Fibroblast of villous mesenchyme (primary cell): ENCODE measurements at places on chromosomes 7 and 10.

DNA sequence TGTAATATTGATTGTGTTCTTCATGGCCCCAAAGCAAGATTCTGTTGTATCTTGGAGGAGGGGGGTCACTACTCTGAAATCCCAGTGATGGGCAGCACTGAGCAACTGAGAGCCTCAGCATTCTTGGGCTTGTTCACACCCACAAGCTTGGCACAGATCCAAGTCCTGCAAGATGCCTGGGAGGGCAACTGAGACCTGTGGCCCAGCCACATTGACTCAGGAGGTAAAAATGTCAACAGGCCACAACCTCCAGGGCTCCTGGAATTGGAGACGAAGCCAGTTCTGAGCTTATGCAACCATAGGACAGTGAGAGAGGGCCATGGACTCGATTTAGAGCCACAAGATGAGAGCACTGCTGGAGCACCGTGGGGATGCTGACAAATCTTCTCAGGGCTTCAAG, 3.1 kb upstream of the DOCK1 start:
- peak; percentile 84 for DNase-seq

GRCh38 chr7:5666361-5666760, 115.1 kb downstream of the RNF216 start:
- DNase-seq, result no peak

DNA sequence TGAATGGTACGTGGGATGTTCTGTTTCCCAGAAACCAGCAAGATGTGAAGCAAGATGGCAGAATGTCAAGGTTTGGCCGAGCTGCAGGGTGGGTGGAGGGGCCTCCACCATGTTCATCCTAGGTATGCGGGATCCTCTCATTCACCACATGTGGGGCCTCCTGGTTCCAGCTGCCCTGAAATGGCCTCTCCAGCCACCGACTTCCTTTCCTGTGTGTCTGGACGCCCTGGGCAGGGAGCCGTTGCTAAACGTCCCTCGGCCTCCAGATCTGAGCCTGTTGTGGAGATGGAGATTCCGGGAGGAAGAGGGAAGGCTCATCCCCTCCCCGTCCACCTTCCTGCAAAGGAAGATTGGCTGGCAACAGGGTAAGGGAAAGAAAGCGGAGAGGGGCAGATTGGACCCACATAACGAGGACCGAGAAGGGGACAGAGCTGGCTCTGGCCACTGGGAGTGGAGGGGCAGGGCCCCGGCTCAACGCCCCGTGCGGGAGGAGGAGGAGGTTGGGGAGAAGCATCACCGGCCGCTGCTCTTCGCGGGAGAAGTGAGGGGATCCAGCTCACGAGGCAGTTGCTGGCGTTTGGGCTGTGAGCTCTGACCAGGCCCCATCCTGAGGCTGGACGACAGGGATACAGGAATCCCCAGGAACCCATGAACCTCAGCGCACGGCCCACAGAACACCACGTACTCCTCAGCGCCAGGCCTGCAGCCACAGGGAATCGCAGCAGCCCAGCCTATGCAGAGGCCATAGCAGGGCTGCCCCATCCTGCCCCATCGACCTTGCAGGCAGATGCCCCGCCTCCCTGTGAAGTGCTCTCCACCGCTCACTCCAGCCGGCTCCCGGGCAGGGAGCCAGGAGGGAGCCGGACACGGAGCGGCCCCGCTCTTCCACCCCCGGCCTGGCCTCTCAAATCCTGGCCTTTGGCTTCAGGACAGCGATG, 98.3 kb downstream of the FOXL3 start:
- DNase-seq, result no peak

DNA sequence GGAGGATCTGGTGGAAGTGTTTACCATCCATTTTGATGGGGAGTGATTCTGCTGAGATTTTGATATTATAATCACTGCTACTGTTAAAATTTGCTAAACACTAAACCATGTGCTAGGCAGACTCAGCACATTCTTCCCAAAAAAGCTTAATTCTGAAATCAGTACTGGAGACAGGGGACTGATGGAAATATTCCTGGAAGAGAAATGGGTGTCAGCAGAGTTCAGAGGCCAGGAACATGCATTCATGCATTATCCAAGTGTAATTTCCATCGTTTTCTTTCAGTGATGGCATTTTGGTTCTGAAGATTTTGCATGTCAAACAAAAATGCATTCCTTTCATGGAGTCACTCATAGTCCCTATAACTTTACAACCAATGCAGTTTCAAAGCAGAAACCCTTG, 79.0 kb downstream of the CDCA7L start:
- DNase-seq, result no peak

DNA sequence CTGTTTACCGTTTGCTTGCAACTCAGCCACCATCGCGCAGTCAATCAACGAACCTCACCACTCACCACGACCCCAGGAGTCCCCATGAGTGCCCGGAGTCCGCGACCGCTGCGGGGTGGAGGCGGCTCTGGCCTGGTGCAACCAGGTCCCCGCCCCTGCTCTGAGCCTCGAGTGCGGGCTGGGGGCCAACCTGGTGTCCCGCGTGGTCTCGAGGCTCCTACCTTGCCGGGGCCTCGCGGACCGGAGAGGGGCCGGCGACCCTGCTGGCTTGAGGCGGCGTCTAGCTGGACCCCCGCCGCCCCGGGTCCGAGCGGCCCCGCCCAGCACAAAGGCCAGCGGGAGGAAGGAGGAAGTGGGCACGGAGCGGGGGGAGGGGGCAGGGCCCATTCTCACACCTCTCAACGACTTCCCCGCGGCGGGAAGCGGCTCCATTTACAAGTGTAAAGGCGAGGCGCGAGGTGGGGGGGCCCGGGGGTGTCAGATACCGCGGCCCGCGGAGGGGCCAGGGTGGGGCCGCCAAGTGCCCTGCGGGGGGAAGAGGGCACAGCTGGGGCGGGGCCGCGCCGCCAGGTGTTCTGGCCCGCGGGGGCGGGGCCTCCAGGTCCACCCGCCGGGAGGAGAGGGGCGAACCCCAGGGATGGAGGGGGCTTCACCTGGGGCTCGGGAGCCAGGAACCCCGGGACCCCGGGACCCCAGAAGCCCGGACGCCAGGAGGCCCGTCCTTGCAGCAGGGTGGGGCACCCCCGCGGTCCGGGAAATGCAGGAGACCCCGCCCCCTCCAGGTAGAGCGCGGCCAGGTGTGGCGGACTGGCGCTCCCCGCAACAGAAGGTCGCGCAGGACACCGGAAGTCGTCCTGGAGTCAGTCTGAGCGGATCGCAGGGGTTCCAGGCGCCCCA, 8.6 kb downstream of the CTBP2 start:
- DNase-seq, result no peak

GRCh38 chr10:80436446-80437098, 17.5 kb upstream of the TSPAN14 start:
- no peak for DNase-seq

DNA sequence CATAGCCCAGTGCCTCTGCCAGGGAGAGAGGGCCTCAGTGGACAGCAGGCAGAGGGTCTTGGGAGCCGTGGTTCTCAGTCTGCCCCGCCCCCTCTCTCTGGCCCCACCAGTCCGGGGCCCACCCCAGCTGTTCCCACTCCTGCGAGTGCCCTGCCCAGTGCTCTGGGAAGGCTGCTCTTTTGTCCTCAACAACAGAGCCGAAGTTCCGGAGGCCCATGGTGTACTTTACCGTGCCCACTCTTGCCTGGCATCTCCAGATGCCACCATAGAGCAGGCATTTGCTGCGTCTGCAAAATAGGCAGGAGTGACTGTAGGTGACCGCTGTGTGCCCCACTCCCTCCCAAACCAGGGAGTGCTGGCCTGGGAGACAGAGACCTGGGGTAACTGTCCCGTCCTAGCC, 29.3 kb upstream of the PCBD1 start:
- no peak for DNase-seq

DNA sequence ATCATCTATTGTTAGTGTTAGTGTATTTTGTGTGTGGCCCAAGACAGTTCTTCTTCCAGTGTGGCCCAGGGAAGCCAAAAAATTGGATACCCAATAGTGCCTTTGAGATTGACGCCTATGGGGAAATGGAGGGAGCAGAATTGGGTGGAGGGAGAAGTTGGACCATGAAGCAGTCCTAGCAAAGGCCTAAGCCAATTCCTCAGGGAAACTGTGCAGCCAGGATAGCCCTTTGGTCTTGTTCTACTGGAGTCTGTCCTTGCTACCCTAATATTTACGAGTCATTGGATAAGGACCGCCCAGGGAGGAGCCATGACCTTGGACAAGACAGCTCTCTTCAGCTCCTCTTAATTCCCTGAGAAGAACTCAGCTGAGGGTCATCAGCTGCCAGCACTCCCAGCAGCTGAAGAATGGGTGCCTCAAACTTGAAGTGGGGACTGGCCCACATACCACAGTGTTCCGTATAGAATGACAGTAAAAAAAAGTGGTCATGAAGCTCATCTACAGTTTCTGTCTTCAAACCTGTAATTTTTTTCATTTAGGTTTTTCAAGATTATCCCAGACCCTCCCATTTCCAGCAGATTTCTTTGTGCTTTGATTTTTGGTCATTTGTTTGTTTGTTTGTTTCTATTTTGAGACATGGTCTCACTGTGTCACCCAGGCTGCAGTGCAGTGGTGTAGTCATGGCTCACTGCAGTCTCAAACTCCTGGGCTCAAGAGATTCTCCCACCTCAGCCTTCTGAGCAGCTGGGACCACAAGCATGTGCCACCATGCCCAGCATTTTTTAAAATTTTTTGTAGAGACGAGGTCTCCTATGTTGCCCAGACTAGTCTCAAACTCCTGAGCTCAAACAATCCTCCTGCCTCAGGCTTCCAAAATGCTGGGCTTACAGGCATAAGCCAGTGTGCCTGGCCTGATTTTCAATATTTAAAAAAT, 81.2 kb downstream of the C1GALT1 start:
- no peak for DNase-seq

- DNase-seq, result no peak
These were observed 165.9 kb upstream of the SH2B2 start for GRCh38 chr7:102120666-102121195.

DNA sequence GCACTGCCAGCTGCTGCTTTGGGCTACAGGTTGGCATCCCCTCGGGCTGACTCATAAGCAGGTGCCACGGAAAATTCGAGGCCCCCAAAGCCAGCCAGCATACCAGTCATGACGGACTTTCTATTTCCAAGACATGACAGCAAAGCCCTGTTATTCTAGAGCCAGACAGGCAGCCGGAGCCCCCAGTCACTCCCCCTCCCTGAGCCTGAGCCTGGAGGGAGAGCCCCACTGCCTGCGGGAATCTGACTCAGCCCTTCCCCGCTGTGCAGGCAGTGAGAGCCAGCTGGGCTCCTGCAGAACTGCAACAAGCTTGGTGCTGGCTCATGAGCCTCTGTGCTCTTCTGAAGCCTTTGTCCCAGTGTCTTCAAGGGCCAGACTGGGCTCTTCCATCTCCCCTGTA, 15.8 kb downstream of the BTBD16 start:
- DNase-seq, result peak; percentile 23

- no peak for DNase-seq
These were observed 33.9 kb downstream of the CASP7 start for GRCh38 chr10:113713640-113713982.

DNA sequence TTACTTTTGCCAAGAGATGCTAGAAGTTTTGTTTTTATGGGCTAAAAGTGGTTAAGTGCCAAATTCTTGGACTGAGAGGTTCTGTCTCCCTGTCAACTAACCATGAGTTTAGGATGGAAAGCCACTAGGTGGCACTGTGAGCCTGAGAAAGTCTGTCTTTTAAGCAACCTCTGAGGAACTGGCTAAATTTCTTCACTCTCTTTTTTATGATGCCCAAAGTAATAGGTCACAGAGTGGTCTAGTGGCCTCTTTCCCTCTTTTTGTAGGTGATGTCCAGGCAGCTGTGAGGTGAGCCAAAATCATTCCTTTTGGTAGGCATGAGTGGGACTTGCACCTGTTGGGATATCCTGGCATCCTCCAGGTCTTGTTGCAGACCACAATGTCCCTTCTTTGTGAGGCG, 56.8 kb downstream of the SND1 start:
- DNase-seq, result peak; percentile 88

DNA sequence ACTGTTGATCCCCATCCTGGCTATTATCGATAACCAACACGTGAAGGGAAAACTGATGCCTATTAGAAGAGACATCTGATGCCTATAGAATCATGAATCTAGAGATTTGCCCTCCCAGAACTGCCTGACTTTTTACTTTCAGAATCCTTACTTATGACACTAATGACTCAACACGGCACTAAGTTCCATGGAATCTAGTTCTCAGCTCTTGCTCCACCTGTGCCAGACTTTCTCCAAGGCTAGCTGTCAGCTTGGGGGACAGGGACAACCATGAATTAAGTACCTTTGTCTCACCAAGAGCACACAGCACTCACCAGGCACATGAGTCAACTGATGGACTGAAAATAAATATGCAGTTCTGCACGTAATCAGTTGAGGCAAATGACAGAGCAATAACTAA, 184.2 kb downstream of the FRMD4A start:
- no peak for DNase-seq

DNA sequence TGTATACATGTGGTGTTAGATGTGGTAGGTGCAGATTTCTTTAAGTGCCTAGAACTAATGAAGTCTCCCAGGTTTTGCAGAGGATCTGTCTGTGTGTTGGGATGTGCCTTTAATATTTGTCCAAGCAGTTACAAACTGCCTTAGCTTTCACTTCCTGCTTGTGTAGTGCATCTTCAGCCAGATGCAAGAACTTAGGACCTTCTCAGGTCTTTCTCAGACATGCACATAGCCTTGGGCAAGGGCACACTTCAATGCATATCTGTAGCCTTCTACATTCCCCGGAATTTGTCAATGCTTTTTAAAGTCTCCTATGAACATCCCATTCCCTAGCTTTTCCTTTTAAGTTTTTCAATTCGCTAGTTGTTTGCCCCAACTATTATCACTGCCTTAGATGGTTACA, 47.2 kb upstream of the SLC39A12 start:
- DNase-seq, result no peak
